ENCODE measurements at places on chromosomes 7 and 10.

DNA sequence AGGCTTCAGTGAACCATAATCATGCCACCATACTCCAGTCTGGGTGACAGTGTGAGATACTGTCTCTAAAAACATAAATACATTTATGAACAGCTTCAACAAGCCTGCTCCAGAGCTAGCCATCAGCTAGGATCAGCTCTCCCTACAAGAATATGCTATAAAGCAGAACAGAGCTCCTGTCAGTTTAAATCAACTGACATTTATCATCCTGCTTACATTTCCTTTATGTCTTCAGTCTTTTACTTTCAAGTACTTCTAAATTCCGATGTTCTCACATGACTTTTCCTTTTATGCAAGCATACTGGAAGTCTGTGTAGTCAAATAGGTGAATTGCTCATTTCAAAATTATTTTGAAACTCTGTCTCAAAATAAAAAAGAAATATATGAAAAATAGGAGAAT lies 64.6 kb downstream of the COA1 start:
- no peak for DNase-seq

GRCh38 chr7:22872096-22872807 lies 49.6 kb upstream of the TOMM7 start:
- no peak for DNase-seq

GRCh38 chr10:127880557-127880956 lies 12.2 kb downstream of the CLRN3 start:
- no peak for DNase-seq

GRCh38 chr10:129602938-129603535 lies 136.0 kb downstream of the MGMT start:
- no peak for DNase-seq

GRCh38 chr7:22153432-22154142 lies 203.4 kb downstream of the RAPGEF5 start:
- DNase-seq: no peak

DNA sequence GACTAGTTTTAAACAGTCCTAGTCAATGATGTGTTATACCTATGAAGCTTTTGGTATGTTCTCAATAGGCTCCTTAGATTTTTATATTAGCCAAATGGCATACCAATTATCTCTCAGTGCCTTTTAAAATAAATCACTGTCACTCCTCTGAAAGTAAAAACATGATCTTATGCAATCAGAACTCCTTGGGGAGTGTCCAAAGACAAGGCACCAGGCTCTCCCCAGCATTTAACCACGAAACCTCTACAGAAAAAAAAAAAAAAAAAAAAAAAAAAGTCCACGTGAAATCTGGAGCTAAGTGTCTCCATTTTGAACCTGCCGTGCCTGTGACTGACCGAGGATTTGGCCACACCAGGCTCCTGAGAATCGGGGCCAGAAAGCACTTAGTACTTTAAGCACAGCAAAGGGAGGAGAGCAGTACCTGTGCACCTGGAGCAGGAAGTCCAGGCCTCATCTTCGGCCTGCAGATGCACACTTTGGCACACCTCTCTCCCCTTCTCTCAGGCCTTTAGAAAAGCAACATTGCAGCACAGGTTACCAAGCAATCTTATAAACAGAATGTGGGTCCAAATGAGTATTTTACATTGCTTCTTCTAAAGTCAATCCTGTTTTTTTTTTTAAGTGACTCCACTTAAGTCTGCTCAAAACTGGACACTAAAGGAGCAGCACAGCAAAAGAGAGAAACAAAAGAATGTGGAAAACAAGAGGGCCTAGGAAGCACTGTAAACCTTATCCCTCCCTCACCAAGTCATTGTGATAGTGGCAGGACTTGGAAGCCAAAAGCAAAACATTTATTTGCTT lies 1.5 kb downstream of the FAM13C start:
- no peak for DNase-seq

- DNase-seq: no peak
Measured at GRCh38 chr10:23585186-23585585, 146.3 kb downstream of the OTUD1 start.

DNA sequence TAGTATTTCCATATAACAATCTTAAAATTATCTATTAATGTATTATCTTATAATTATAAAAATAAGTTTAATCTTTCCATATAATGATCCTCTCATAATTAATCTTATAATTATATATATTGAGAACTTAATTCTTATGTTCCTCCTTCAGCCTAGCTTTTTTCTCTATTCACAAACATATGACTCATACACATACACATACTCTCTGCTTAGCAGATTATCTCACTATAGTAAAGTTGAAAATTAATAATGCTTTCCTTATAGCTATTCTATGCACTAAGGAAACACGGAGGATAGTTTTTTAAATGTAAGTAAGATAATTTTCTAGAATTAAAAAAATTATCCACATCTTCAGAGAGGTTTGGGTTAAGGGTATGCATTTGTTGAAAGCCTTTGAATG lies 47.7 kb upstream of the ITGB8 start:
- DNase-seq: no peak

DNA sequence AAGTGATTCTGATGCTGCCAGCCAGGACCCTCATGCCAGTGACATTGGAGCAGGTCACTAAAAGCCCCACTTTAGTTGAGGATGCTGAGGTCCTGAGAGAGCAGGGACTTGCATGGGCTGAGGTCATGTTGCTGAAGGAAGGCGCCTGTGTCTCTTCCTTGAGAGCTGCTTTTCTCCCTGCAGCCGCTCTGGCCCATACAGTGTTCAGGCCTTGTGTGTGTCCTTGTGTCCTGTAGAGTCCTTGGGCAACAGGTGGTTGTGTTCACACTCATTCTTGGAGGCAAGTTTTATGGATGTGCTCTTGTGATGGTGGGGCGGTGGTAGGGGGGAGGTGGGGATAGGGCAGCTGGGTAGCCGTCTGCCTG lies 33.3 kb downstream of the TSPAN14 start:
- DNase-seq: no peak
